ENCODE measurements at places on chromosomes 7 and 10.
A peak's percentile ranks its signal among the peaks of the same experiment; 100 is the strongest.

- DNase-seq = no peak
Measured at GRCh38 chr10:117903854-117904253, 142.9 kb downstream of the RAB11FIP2 start.

DNA sequence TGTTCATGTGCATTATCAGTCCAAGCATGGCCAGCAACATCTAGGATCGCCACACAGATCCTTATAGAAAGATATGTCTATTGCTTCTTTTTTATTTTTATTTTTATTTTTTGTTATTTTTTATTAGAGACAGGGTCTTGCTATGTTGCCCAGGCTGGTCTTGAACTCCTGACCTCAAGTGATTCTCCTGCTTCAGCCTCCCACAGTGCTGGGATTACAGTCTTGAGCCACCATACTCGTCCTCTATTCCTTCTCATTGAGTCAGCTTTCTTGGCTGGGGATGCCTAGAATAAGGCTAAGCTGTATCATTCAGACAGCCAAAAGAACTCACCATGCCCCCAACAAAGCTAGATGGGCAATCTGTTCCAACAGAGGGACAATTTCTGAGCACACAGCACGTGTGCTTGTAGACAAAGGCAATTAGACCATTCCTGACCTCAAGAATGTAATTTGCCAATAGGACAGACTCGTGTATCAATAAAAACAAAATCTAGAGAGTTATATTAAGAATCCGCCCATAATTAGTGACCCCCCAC lies 264.0 kb upstream of the NEBL start:
- DNase-seq = no peak

DNA sequence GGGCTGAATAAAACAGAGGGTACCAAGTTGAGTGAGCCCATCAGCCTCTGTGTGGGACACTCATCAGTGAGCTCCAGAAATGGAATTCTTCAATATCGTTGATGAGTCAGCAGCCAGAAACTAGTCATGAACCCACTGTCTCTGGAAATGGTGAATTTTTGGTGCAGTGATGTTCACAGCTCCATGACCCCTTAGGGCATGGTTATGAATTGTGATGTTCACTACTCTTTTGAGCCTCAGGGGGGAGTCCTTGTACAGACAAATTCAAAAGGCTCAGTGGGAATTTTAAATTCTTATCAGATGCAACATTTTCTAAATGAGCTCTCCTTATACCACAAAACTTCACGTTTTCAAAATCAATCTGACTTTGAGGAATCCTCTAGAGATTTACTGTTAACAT lies 335.7 kb downstream of the PHTF2 start:
- peak; percentile 91 for DNase-seq

GRCh38 chr10:17004801-17005380 lies 124.7 kb downstream of the CUBN start:
- no peak for DNase-seq

- DNase-seq = no peak
Measured at GRCh38 chr7:37446371-37446770, 2.3 kb downstream of the ELMO1 start.

GRCh38 chr10:60382946-60383681 lies 6.6 kb downstream of the ANK3 start:
- DNase-seq = peak; percentile 47

Data from EL (cell line).